ENCODE measurements at places on chromosomes 16 and 17.

- DNase-seq, result no peak
Observed at GRCh38 chr17:80826955-80827645, 164.5 kb upstream of the CHMP6 start.

GRCh38 chr16:76226011-76226410 lies 51.2 kb upstream of the CNTNAP4 start:
- DNase-seq, result no peak

- DNase-seq, result no peak
Observed at GRCh38 chr17:3921502-3922319, 5.4 kb upstream of the P2RX1 start.

DNA sequence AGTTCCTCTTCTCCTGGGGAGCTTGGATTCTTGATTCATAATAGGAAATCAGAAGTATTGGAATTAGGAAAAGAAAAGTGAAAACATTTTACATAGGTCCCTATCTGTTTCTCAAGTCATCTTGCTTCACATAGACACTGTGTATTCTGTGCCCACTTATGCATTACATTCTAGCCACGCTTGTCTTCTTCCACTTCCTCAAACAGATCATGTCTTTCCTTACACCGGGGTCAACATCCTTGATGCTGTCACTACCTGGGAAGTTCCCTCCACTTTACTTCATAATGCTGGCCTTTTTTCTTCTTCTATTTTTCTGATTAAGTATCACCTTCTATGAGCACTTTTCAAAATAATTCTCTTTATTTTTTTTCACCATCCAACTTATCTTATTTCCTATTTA lies 606.4 kb upstream of the CDH8 start:
- DNase-seq, result no peak

GRCh38 chr17:76121932-76122430 lies 18.4 kb upstream of the EXOC7 start:
- DNase-seq, result no peak

DNA sequence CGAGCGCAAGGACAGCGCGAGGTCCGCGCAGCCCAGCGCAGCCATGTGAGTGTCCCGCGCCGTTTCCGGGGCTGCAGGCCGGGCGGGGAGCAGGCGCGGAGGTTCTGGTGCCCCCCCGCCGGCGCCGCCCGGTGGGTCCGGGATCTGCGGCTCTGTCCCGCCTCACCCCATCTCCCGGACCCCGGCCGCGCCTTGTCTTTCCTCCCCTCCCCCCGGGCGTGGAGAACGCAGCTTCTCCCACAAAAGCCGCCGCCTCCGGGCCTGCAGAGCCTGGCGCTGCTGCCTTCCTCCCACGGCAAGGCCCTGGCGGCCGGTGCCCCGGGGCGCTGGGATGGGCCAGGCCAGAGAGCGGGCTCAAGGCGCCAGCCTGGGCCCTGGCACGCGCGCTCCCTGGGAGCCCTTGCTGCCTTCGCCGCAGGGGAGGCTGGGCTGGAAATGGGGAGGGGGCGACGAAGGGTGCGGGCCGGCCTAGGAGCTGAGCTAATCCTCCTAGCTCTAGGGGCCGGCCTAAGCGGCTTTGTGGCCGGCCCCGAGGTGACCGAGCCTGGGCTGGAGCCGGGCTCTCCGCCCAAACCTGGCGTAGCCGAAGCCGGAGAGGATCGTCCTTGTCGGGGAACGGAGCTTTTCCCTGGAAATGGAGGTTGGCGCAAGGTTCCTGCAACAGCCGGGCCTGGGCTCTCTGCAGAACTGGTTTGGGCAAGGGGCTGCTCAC lies 397 bp downstream of the RIPOR1 start:
- DNase-seq, result peak; percentile 67

- DNase-seq, result no peak
Observed at GRCh38 chr16:10070591-10070990, 111.6 kb downstream of the GRIN2A start.

DNA sequence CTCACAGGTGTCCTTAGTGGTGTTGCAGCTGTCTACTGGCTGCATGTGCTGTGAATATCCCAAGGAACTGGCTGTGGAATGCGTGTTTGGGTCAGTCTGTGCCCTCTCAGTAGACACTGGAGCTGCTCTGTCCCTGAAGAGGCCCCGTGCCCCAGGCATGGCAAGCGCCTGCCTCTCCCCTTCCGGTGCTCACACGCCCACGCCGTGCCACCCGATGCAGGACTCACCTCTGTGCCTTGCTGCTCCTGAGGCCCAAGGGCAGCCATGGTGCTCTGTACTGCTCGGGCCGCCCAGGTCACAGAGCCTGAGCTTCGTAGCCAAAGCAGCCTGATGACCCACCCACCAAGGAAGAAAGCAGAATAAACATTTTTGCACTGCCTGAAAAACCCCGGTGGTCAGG lies 10.0 kb downstream of the RGS11 start:
- peak; percentile 16 for DNase-seq

- no peak for DNase-seq
Observed at GRCh38 chr16:75317532-75317931, 66.1 kb upstream of the BCAR1 start.

- no peak for DNase-seq
Observed at GRCh38 chr17:45436161-45436560, 3.5 kb upstream of the ARHGAP27 start.

- DNase-seq, result no peak
Observed at GRCh38 chr17:56158915-56159825, 5.9 kb downstream of the ANKFN1 start.

GRCh38 chr16:2822158-2822495 lies 5.1 kb downstream of the PRSS21 start:
- DNase-seq, result no peak

DNA sequence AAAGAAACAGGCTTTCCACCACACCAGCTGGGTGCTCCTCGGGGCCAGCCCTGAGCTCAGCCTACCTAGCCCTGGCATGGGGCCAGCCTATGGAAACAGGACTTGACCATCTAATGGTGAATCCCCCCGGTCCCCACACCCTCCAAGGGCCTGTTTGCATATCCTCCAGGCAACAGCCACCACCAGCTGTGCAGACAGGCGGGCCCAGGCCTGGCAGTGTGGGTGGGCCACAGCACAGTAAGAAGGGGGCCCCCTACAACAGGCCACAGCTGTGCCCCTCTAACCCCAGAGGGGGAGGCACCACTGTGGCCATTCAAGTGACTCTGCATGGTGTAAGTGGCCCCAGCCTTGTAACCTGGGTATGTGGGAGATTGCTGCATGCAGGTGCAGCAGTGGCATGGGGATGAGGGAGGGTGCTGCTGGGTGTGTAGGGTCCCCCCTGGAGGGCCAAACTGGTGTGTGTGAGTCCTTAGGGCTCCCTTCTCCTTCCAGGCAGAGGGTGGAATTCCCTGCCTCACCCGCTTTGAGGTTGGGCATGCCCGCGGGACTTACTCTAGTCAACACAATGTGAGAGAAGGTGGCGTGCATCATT lies 148.2 kb downstream of the C16orf78 start:
- DNase-seq, result no peak

DNA sequence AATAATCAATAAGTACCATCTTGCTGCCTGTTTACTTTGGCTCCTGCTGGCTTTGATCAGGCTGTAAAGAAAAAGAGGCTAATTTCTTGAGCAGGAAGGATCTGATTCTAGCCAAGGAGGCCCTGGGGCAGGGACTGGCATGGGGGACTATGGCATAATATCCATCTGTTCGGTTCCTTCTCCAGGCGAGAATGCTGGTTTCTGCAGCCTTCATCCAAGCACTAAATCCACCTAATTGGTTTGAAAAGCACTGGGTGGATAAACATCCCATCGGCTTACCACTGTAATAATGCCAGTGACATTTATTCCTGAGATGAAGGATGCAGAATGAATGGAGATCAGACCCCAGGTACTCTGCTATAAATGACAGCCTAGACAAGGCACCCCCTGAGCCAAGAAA lies 180.0 kb upstream of the ASIC2 start:
- DNase-seq, result peak; percentile 22

DNA sequence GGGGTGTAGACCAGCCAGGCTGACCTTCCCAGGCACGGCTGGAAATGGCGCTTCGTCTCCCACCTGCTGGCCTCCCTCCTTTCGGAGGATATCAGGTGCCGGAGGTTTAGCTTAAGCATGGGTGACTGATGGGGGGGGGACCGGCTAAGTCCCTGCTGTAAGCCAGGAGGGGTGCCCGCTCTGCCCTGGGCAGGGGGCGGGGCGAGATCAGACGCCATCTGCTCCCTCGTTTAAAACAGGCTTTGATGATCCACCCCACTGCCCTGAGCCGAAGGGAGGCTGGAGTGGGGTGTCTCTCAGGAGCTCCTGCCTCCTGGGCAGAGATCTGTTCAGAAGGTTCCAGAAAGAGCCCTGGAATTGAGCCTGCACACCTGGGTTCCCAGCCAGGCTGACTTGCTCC lies 26.0 kb downstream of the C16orf74 start:
- DNase-seq, result no peak

DNA sequence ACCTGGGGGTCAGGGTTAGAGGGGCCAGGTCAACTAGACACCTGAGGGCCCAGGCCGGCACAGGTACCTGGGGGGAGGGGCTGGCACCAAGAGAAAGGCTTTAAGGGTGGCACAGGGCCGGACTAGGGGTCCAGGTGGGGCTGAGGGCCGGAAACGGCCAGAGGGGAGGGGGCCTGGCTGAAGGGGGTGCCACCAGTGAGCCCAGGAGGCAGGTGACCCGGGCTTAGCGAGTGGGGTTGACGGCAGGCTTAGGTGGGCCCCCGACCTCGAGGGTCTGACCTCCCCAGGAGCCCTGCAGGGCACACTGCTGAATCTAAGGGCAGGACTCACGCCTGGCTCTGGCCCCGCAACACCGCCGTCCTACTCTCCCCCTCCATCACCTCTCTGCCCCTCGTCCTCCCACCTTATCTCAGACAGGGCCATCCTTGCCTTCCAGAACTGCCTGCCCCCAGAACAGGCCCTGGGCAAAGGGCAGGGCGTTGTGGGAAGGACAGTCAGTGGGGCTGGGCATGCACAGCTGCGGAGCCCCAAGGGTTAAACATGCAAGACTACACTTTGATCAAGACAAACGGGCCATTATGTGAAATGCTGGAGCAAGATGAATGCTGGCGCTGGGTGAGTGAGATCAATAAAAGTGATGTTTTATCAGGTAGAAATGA lies 44.4 kb downstream of the ACTG1 start:
- no peak for DNase-seq

DNA sequence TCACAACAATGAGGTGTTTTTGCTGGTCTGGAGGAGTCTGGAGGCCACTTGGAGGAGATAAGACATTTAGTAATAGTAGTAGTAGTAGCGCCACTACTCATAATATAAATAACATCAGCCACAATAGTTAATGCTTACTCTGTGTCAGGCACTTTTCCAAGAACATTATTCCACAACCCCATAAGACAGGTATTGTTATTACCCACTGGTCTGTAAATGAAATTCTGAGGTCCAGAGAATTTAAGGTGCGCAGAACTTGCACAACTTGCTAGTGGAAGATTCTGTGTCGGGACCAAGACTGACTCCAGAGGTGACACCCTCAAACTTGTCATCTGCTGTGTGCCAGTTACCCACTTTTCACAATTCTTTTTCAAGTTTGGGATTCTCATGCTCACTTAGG lies 106.5 kb downstream of the MRM1 start:
- no peak for DNase-seq

DNA sequence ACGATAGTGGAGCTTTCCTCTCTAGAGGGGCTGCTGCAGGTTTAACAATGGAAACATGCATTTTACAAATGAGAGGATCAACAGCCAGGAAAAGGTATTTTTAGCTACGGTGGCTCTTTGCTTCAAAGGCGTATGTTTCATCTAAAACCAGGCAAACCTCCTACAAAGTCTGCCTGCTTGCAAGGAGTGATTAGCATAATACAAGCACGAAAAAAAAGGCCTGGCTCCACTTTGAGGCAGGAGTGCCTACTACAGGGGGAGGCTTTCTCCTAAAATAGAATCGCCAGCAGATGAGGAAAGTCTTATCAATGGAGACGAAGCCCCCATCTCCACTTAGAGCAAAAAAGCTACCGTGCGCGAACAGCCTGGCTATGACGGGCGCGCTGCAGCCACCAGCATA lies 27.1 kb upstream of the MTSS2 start:
- DNase-seq, result no peak

DNA sequence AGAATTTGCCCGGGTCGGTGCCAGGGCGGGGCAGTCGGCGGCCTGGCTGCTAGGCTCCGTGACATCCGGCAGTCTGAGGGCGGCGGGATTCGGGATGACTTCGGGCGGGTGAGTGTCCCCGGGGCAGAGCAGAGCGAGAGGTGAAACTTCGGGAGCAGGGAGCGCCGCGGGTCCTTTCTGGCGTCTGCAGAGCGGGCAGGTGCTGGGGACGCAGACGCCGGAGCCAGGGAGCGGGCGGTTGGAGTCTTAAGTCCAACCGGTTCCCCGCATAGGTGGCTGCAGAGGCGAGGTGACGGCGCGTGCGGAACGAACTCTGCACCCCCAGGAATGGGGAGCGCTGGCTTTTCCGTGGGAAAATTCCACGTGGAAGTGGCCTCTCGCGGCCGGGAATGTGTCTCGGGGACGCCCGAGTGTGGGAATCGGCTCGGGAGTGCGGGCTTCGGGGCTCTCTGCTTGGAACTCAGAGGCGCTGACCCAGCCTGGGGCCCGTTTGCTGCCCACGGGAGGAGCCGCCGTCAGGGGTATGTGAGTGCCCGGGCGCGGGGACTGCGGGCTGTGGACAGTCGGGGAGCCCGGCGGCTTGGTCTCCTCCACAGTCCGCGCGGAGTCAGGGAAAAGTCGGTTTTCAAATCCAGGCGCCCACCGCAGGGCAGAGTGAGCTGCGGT lies at the start of gene B4GALNT2:
Gene B4GALNT2 (plus strand): TSS at position 71 of the 666 bp plus-strand sequence. CDS start 24 bp downstream, at position 95.
- DNase-seq, result peak; percentile 79

DNA sequence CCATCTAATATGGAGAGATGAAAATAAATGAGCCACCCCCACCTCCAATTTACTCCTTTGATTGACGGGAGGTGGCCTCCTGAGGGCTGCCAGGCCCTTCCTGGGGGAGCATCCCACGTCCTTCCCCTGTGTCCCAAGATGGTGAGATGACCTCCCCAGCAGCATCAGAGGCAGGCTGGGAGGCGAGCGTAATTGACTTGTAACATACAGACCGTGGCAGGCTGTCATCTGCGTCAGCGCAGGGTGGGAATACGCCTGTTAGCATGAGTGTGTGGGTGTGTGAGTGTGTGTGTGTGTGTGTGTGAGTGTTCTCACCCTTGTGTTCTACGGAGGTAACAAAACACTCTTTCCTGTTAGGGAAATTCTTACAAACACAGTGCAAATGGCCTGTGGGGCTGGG lies 156.9 kb upstream of the CIBAR2 start:
- DNase-seq, result no peak

GRCh38 chr16:52690468-52690867 lies 143.5 kb upstream of the TOX3 start:
- DNase-seq, result no peak

- DNase-seq, result no peak
Observed at GRCh38 chr17:62674363-62674739, 46.9 kb downstream of the MRC2 start.

- DNase-seq, result no peak
Observed at GRCh38 chr17:39487946-39488345, 26.7 kb downstream of the CDK12 start.
